ENCODE measurements at places on chromosomes 13 and 19.
A peak's percentile ranks its signal among the peaks of the same experiment; 100 is the strongest.

DNA sequence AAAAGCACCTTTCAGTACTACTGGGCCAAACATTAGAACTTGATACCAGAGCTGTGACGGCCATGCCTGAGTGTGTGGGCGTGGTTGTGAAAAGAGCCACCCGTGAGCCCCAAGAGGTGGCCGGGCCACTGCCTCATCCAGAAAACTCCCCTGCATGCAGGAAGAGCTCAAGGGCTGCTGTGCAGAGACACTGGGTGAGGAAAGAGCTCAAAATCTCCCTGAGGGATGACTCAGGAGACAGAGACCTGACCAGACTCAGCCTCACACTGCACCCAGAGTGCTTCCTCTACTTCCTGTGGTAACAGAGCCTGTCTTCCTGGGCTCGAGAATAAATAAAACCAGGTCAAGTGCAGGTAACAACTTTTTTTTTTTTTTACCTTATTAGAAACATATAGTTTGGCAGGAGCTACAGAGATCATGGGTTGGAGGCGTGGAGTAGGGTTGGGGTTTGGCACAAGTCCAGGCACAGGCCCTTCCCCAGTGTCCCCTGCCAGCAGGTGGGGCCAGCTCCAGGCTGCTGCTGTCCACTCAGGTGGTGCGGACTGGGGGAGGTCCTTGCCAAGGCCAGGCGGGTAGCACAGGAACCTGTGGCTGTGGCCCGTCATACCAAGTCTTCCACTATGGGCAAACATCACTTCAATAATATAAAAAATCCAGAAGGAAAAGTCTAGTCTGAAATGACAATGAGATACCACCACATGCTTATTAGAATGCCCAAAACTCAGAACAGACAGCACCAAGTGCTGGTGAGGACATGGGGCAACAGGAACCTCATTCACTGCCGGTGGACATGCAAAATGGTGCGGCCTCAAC, 25.5 kb downstream of the ELL start:
- DNase-seq, result peak; percentile 80

- DNase-seq, result no peak
These were observed 24.9 kb upstream of the STARD13 start for GRCh38 chr13:33310245-33311038.

GRCh38 chr13:71913717-71914116, 46.7 kb upstream of the DACH1 start:
- no peak for DNase-seq

DNA sequence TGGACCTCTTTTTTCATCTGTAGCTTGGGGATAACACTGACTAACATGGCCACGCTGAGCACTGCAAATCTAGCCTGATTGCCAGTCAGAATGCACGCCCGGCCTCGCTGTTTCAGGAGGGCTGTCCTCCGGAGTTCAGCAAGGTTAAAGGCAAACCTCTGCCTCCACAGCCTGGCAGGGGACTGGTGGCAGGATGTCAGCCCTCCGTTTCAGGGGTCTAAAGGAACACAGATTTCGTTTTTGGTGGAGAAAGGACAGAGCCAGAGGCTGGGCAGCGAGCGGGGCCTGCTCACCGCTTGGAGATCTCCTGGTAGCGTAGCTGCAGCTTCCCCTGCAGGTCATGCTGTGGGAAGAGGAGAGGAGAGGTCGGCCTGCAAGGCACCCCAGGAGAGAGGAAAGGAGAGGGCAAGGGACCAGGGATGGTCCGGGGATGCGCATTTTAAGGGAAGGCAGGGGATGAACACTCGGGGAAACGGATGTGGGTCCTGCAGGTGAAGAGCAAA, 560 bp downstream of the NDUFA7 start:
- no peak for DNase-seq

DNA sequence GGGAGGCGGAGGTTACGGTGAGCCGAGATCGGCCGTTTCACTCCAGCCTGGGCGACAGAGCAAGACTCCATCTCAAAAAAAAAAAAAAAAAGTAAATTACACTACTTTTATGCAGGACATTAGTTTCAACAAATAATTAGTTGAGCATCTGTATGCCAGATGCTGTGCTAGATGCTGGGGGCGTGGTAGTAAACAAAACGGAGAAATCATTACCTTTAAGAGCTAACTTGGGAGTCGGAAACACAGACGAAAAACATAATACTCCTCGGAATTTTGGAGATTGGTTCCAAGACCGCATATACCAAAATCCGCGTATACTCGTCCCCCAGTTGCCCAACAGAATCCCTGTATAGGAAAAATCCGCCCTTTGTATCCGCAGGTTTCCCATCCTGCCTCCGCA, 1.3 kb upstream of the DUS3L start:
- no peak for DNase-seq

- no peak for DNase-seq
These were observed 29.2 kb downstream of the TUBA3C start for GRCh38 chr13:19152403-19152802.

DNA sequence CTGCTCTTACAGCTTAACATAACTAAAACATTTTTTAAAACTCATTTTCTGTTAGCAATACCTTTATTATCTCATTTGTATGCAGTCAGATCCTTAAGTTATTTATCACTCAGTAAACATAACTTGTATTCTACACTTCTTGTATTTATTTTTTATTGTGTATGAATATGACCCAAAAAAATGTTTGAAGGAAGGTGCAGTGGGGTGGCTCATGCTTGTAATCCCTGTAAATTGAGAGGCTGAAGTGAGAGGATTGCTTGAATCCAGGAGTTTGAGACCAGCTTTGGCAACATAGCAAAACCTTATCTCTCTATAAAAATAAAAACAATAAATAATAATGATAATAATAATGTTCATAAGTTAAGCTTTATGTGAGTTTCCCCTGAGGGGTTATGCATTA, 1004.8 kb downstream of the SLITRK5 start:
- no peak for DNase-seq

GRCh38 chr19:52809801-52810200, 11.6 kb downstream of the ZNF28 start:
- DNase-seq, result no peak

DNA sequence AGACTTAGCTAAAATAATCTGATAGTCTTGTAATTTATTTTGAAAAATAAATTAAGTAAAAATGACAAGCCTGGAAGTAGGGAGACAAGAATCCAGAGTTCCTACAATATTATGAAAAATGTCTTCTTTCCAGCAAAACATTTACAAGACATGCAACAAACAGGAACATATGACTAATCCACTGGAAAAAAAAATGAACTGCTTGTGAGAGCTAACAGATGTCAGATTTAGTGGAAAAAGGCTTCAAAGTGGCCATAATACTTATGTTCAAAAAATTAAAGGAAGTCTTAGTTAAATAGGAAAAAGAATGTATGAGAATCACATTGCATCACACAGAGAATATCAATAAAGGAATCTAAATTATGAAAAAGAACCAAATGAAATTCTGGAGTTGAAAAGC, 2082.0 kb upstream of the PCDH20 start:
- no peak for DNase-seq

DNA sequence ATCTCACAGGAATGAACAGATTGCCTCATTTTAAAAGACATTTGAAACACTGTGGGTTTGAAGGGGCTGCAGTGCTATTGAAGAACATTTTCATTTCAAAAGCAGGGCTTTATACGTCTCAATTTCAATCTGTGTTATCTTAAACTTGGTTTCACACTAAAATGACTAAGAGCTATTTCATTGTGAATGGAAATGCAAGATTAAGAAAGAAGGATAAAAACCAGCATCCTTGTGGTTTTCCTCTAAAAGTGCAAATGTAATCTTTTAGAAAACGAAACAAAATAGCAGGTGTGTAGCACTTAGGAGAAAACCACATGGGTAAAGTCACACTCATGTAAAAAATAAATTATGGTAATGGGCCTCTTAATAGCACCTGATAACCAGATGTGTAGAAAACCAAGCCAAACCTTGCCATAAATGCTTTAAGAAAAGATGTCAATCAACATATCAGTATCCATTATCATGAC, 397.7 kb downstream of the GPC6 start:
- no peak for DNase-seq

DNA sequence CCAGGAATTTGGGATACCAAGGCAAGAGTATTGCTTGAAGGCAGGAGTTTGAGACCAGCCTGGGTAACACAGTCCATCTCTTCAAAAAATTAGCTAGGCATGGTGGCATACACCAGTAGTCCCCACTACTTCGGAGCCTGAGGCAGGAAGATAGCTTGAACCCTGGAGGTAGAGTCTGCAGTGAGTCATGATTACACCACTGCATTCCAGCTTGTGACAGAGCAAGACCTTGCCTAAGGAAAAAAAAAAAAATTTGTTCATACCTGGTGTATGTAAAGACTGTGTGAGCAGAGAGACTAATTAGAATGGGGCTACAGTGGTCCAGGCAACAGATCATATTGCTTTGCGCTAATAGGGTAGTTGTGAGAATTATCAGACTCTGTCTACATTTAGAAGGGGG, 778.3 kb upstream of the PCDH20 start:
- DNase-seq, result no peak

- DNase-seq, result no peak
These were observed 18.9 kb downstream of the ARID3A start for GRCh38 chr19:944663-945241.

- DNase-seq, result no peak
These were observed 741.1 kb downstream of the DIAPH3 start for GRCh38 chr13:59422646-59423045.

GRCh38 chr13:93614776-93615175, 388.2 kb downstream of the GPC6 start:
- DNase-seq, result no peak

DNA sequence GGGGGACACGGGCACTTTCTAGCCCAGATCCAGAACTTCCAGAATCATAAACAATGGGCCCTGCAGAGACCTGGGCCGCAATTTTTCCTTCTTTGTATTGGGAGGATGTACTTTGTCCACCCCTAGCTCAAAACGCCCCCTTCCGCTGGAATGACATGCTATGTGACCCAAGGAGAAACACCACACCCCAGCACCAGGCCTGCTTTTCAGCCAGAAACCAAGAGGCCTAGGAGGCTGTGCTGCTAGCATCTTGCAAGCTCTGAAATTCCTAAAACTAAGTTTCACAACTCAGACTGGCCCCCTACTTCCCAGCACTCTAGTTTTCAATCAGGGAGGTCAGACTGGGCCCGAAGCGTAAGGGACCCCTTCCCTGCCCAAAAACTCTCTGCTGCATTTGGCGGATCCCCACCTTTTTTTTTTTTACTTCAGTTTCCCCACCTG, 538 bp downstream of the LSM4 start:
- peak; percentile 69 for DNase-seq

GRCh38 chr13:66506979-66507378, 723.2 kb downstream of the PCDH9 start:
- no peak for DNase-seq

GRCh38 chr13:24276861-24277260, 32.5 kb upstream of the C1QTNF9 start:
- no peak for DNase-seq

GRCh38 chr13:57634839-57635165, 3.3 kb downstream of the PCDH17 start:
- no peak for DNase-seq

- no peak for DNase-seq
These were observed 179.2 kb downstream of the SHISA2 start for GRCh38 chr13:25872481-25873241.

DNA sequence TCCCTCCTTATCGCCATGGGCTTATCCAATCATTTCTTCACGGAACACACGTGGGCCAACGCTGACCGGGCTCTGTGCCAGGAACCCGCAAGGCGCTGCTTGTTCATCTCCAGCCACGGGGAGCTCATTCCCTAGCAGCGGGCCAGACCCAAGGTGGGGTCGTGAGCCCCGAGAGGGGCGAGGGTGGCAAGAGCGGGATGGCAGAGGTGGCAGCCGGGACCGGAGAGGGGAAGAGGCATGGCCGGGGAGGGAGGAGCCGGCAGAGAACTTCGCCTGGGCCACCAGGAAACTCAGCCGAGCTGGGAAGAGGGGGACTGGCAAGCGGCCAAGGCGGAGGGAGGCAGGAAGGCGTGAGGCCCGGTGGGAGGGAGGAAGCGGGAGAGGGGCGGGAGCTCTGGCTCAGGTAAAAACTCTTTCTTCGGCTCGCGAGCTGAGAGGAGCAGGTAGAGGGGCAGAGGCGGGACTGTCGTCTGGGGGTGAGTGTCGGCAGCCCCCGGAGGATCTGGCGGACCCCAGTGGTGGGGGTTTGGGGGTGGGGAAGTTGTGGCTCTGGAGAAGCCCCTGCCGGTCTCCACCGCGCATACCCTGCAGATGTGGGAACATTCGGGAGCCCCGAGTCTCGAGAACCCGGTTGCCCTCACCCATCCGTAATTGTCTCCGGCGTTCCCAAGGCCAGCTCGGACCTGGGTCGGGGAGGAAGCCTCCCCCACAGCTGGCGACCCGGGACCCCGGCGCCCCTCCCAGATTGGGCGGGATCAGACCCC, at the start of gene B3GNT3:
Gene B3GNT3 (plus strand): TSS at position 408 of the 764 bp plus-strand sequence. CDS start 12,670 bp downstream, outside the sequence.
- DNase-seq, result no peak

- DNase-seq, result no peak
These were observed 127.3 kb upstream of the EDNRB start for GRCh38 chr13:78045916-78046315.

DNA sequence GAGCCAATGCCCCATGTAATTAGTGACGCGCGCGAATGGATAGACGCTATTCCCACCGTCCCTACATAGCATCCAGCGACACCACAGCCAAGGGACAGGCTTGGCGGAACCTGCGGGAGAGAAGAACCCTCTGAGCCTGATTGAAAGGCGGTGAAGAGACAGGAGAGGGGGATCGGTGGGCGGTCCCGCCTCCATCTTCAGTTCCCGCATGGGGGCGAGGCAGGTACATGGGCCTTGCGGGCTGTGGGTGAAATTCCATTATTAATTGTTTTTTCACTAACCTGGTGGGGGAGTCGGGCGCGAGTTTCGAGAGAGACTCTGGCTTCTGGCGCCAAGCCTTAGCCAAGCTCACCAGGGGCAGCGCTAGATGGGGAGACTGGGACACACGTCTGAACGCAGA, 8.4 kb upstream of the TEX101 start:
- no peak for DNase-seq

DNA sequence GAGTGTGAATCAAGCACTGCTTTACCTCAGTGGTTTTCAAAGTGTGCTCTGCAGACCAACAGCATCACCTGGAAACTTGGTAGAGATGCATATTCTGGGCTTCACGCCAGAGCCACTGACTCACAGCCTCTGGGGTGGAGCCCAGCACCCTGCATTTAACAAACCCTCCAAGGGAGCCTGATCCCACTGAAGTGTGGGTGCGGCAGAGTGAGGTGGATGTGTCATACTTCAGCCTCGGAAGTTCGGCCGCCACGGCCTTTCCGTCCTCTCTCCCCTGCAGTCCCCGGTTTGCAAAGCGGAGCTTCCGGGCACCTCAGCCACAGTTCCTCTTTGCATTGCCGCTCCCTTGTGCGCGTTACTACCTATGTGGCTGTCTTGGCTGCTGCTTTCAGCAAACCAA, 33.3 kb upstream of the MICU2 start:
- no peak for DNase-seq

GRCh38 chr13:62320129-62321108, 904.8 kb upstream of the PCDH20 start:
- peak; percentile 12 for DNase-seq

DNA sequence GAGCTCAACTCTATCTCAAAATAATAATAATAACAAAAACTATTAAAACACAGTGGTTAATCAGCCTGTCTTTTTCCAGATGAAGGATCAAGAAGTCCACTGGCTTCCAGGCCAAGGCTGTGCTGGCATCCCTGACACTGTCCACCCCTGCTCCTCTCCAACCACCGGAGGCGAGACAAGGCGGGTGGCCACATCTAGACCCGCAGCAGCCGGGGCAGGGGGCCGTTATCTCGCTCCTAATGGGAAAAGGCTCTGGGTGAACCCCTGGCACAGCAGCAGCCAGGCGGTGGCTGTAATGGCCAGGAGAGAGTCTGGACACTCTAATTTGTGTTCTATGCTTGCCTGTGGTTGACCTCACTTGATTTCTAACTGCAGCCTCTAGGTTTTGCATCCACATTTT, 158.0 kb upstream of the SOX1 start:
- no peak for DNase-seq
